Pancreas (tissue), 10 donors: ENCODE measurements at places on chromosomes 13 and 19. TPM values are rescaled to one million over a fixed set of nuclear protein-coding genes. Genes with fewer than 3 reads are reported as not detected.
A peak's percentile ranks its signal among the peaks of the same experiment; 100 is the strongest.

The ACTMAP gene
- 4.7 TPM for total RNA-seq

DNA sequence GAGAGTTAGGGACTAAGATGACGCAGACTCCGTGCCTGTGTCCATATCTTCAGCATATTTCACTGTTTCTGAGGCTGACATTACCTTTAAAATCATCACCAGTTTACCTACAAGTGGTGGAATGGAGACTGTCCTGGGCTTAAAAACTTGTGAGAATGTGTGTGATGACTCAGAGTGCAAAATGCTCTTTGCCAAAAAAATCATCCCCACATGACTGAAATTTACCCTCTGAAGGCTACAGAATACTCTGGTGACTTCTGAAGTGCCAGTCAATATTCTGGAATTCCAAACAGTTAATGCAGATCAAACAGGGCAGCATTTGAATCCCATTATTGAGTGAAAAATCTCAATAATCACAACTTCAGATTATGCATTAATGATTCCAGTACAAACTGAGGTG is 901.4 kb downstream of the EFNB2 start:
- DNase-seq, result no peak

DNA sequence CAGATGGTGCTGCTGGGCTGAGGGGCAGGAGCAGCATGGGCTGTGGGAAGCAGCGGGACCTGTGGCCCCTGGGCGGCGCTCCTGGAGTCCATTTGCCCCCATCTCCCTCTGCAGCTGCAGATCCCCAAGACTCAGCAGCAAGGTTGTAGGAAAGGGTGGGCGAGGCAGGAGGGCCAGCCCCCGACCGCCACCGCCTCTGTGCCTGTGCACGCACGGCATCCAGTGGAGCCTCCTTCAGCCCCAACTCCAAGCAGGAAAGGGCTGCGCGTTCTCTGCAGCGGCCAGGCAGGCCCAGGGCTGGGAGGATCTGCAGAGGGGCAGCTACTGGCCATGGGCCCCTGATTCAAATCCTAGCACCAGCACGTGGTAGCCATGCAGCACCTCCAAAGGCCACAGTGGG is 20.8 kb downstream of the DPF1 start:
- no peak for DNase-seq

The PSG3 gene
- not detected for total RNA-seq

DNA sequence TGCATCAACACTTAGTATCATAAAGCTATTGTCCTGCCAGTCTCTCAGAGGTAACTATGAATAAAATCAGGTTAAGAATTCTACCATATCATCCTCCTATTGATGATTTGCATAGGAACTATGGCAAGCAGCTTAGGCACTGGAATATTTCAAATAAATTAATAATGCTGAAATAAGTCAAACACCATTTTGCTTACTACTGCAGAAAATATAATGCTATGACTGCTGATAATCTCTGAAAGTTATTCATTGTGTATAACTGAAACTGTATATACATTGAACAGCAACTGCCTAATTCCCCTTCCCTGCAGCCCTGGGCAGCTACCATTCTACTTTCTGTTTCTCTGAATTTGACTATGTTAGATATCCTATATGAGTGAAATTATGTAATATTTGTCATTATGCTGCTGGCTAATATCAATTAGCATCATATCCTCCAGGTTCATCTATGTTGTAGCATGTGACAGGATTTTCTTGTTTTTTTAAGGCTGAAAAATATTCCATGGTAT is 318.8 kb upstream of the SGCG start:
- no peak for DNase-seq

DNA sequence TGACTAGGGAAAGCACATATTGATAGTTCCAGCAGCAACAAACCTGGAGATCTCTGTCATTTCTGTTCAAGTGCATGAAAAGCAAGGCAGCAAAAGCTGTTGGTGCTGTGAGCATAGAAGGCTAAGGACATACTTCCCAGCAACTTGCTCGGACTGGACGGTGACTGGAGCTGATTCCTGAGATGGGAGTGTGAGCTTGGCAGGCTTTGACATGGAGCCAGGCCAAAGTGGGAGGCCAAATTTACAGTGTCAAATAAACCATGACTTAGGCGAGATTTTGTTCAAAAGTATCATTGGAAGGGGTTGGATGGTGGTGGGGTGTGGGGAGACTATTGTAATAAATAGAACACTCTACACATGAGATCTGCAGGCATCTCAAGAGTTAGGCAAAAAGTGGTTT is 5.9 kb upstream of the ARGLU1 start:
- no peak for DNase-seq

DNA sequence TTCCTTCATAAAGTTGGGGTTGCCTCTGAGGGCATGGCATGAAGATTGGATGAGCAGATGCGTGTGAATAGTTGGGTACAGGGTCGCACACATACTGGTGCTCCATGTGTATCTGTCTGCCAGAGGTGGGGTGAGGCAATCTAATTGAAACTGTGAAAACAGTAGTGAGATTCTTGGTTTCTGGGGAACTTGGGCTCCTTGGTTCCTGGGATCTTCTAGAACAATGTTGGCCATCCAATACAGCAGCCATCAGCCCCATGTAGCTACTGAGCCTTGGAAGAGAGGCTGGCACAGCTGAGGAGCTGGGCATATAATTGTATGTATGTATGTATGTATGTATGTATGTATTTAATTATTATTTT is 616 bp downstream of the FCHO1 start:
- no peak for DNase-seq

GRCh38 chr13:43915451-43915850 is 35.7 kb downstream of the LACC1 start:
- no peak for DNase-seq

The RANBP3 gene
- 34.5 TPM for total RNA-seq

The TMC4 gene
- total RNA-seq, result 55.0 TPM

The GGN gene
- 0.44 TPM for total RNA-seq

The RASAL3 gene
- total RNA-seq, result 0.88 TPM

- no peak for DNase-seq
These were observed 406.2 kb downstream of the DLEU7 start for GRCh38 chr13:50437252-50437651.

- DNase-seq, result peak; percentile 72
These were observed 9.8 kb upstream of the CIRBP start for GRCh38 chr19:1259206-1259875.

The CGB2 gene
- total RNA-seq, result not detected

- no peak for DNase-seq
These were observed 255.1 kb downstream of the TBC1D4 start for GRCh38 chr13:75226733-75227435.

GRCh38 chr19:50300051-50300450 is 29.1 kb downstream of the KCNC3 start:
- no peak for DNase-seq

DNA sequence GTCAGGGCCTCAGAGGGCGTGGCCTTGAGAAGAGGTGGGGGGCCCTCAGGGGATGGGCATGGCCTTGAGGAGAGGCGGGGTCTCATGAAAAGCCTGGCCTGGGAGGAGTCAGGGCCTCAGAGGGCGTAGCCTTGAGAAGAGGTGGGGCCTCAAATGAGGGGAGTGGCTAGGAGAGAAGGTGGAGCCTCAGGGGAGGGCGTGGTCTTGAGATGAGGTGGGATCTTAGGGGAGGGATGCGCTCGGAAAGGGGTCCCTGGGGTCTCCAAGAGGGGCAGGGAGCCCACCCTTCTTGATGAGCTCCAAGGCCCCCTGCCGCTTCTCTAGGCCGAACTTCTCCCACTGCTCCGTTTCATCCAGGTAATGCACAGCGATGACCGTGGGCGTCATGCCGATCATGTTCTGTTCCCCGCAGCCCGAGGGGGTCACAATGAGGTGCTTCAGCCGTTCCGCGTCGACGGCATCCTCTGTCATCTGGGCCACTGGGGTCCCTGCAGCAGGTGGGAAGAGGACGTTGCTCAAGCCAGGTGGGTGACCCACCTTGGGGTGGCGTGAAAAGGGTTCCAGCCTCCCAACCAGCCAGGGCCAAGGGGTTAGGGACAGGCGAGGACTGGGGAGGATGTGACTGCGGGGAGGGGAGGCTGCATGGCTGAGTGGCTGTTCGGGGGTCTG is 24.3 kb upstream of the TNFSF14 start:
- no peak for DNase-seq
